AG09319 (cell line): ENCODE measurements at places on chromosomes 13 and 19.

- peak; percentile 42 for DNase-seq
Observed at GRCh38 chr19:54191011-54191810, at the start of gene TSEN34. Gene TSEN34, plus strand, starts transcription at chr19:54191308. Its CDS starts 57 bp downstream, at chr19:54191365.

DNA sequence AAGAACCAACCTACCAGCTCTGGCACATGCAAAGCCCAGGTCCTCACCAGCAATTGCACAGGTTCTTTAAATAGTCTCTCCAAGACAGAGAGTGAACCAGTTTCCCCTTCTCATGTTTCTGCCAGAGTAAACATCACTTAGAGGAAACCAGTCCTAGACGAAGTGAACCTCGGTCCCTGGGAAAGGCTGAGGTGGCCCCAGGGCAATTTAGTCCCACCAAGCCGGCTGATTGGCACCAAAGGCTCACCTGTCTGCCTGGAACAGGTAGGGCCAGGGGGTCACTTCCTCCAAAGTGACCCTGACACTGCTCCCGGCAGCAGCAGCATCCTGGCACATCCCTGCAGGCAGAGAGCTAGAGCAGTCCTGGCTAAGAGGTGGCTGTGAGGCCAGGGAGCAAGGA is 122.9 kb upstream of the ZNF507 start:
- no peak for DNase-seq

GRCh38 chr13:50162001-50162400 is 146.8 kb downstream of the KCNRG start:
- no peak for DNase-seq

- DNase-seq, result no peak
Observed at GRCh38 chr19:821825-822503, at the start of gene PLPPR3. Gene PLPPR3, minus strand, starts transcription at chr19:821955. Its CDS starts 396 bp downstream, at chr19:821559.

GRCh38 chr13:44685641-44686040 is 109.5 kb upstream of the TSC22D1 start:
- DNase-seq, result no peak
